Stimulated activated CD8-positive, alpha-beta memory T cell treated with anti-CD3 and anti-CD28 coated beads, Interleukin-4, amount 100 ng/mL, for 1 hour (primary cell): ENCODE measurements at places on chromosomes 5 and 9.

- DNase-seq: no peak
Observed at GRCh38 chr9:123373946-123374345, 17.9 kb downstream of the CRB2 start.

GRCh38 chr5:162068412-162068811 is 839 bp downstream of the GABRG2 start:
- no peak for DNase-seq

GRCh38 chr5:36689225-36689624 is 82.8 kb downstream of the SLC1A3 start:
- DNase-seq: no peak

- no peak for DNase-seq
Observed at GRCh38 chr9:111917980-111918379, 21.4 kb downstream of the UGCG start.

DNA sequence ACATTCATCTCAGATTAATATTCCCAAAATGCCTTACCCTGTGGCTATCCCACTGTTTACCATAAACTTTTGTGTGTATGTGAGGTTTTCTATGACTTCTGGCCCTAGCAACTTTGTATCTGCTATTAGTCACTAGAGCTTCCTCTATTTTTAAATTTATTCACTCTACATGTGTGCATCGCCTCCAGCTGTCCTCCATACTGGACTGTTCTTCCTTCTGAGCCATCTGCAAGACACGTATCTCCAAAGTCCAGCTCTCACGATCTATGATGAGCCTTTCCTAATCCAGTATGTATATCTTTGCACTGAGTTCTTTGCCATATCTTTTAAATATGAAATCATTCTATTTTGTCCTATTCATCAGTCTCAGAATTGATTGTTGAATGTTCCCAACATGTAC is 1.7 kb upstream of the GNG10 start:
- no peak for DNase-seq

GRCh38 chr5:112004867-112005622 is 248.1 kb upstream of the NREP start:
- no peak for DNase-seq

GRCh38 chr9:128551657-128552152 is 682 bp upstream of the SPTAN1 start:
- no peak for DNase-seq

DNA sequence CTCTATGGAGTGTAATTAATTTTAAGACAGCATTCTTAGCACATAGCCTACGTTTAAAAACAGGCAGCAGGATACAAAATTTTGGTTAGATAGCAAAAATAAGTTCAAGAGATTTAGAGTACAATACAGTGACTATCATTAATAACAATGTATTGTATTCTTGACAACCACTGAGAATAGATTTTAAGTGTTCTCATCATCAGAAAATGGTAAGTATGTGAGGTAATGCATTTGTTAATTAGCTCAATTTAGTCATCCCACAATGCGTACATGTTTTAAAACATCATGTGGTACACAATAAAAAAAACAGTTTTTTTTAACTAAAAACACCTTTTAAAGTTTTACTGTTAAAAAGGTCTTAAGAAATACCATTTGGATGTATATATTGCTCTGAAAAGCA is 94.2 kb downstream of the MUSK start:
- no peak for DNase-seq

GRCh38 chr9:92962303-92962649 is 15.0 kb downstream of the FGD3 start:
- DNase-seq: no peak

DNA sequence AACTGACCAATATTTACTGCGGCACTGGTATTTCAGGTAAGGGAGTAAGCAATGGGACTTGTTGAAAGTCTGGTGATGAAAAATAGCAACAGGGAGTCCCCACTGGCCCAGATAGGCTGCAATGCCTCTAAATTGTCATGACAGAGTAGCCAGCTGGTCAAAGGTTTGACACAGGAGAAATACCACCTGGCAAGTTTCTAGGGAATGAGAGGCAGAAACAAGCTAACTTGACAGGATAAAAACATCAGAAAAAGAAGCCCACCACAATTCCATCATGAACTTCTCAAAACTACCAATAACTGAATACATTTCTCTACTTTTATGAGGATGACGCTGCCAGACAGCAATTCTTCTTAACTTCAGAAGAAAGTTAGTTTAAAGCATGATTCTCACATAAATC is 99.8 kb downstream of the STRBP start:
- no peak for DNase-seq

DNA sequence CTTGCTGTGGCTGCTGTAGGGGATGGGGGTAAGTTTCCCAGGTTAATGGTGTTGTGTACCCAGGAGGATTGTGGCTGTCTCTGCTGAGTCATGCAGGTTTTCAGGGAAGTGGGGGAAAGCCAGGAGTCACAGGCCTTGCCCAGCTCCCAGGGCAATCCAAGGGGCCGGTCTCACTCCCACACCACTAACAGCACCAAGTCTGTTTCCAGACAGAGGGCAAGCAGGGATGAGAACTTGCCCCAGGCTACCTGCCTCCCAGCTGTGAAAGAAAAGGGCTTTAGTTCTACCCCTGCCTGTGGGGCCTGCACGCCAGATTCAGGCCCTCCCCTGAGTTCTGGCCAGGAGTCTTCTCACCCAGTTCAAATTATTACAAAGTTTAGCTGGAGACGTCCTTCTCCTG is 579.8 kb upstream of the ST8SIA4 start:
- DNase-seq: no peak

- DNase-seq: no peak
Observed at GRCh38 chr5:160556846-160557245, 135.2 kb downstream of the PTTG1 start.

GRCh38 chr9:35923927-35924763 is 14.9 kb downstream of the SPAAR start:
- no peak for DNase-seq

DNA sequence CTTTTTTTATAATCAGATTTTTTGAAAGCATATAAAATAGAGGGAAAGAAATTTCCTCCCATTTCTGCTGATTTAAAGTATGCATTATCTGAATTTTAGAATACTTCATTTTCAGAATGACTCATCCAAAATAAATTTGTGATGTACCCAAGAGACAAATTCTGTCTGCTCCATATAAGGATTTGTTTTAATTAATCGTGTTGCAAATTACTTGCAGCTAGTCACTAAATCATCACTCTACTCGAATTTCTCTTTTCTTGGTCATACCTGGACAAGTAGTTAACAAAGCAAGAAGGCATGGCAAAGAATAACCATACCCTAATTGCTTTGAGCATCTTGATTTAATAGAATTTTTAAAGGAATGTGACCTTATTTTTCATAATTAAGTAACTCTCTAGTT is 284.1 kb upstream of the GRAMD2B start:
- no peak for DNase-seq

GRCh38 chr5:140631831-140632365 is 1.1 kb downstream of the CD14 start:
- no peak for DNase-seq

DNA sequence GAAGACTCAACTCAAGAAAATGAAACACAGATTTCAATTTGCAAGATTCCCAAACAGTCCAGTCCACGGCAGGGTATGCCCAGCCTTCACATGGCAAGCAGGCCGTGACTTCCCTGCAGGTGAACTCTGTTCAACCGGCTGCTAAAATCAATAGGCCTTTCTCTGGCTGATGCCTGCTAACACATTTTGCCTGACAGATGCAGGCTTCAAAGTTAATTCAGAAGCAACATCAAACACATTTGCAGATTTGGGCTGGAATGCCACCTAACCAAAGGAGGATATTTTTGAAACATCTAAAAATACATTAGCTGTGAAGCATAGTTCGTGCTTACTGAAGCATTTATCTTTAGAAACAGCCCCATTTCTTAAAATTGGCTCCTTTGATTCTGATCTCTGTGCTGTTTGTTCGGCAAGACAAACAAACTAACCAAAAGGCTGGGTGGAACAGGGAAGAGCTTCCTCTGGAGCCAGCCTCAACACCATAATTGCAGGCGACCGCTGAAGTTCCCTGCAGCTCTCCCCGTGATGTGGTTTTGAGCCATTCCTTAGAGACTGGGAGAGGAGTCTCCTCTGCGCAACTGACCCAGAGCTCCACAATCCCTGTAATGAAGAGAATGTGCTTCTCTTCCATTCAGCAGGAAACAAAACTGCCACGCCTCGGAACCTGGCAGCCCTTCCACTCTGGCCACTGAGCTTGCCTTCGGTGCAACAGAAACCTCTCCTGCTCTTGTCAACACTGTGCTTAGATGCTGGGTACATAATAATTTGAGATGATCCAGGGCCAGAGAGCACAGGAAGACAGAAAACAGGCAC is 126.5 kb downstream of the MYO10 start:
- no peak for DNase-seq

GRCh38 chr9:129839324-129840023 is 4.2 kb downstream of the USP20 start:
- DNase-seq: no peak

DNA sequence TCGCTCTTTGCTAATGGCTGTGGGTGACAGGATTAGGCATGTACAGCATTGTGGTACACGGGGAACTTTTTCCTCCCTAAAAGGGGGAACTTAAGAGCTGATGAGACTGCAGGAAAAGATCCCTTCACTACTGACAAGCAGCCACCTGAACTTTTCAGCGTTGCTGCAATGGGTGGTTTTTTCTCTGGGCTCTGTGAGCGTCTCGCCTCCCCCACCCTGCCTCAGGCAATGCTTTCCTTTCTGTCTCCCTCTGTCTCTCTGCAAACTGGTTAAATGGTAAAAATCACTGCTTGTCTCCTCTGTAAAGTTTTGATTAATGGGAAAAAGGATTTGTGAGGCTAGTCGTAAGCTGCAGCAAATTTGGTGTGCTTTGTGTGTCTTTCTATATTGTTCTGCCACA is 20.3 kb downstream of the HSD17B3 start:
- DNase-seq: no peak

- no peak for DNase-seq
Observed at GRCh38 chr5:67133217-67133616, 63.4 kb downstream of the CD180 start.

- no peak for DNase-seq
Observed at GRCh38 chr5:73531356-73531755, 33.1 kb downstream of the BTF3 start.

- DNase-seq: no peak
Observed at GRCh38 chr5:135213466-135214239, 179.6 kb upstream of the PITX1 start.

GRCh38 chr5:71701407-71701806 is 17.7 kb upstream of the CARTPT start:
- no peak for DNase-seq

DNA sequence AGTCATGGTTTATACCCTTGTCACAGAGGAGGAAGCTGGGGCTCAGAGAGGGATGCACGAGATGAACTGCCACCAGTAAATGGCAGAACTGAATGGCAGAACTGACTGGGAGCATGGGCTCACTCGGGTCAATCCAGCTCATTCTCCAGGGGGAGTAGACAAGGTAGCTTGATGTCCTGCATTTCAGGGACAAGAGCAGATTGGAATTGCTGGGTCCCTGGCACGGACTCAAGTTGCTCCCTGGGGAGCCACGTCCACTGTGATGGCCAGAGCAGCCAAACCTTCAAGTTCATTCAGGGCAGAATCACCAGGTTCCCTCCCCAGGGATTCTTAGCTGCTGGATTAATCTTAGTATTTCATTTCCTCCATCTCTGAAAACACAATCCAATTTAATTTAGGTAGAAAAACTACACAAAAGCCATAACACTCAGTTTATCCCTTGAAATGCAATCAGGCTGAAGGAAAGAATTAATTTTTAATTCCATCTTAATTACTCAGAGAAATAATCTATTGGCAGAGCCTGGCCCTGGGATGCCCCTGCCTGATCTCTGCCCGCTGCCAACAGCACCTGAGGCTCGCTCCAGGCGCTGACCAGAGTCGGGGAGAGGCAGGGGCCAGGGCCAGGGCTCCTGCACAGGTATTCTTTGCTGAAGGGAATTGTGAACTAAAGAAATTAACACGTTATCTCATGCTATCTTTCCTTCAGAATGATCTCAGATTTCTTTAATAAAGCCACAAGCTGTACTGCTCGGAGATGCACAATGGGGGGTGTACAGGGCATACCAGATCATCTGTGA is 42.0 kb upstream of the UNC5A start:
- no peak for DNase-seq

DNA sequence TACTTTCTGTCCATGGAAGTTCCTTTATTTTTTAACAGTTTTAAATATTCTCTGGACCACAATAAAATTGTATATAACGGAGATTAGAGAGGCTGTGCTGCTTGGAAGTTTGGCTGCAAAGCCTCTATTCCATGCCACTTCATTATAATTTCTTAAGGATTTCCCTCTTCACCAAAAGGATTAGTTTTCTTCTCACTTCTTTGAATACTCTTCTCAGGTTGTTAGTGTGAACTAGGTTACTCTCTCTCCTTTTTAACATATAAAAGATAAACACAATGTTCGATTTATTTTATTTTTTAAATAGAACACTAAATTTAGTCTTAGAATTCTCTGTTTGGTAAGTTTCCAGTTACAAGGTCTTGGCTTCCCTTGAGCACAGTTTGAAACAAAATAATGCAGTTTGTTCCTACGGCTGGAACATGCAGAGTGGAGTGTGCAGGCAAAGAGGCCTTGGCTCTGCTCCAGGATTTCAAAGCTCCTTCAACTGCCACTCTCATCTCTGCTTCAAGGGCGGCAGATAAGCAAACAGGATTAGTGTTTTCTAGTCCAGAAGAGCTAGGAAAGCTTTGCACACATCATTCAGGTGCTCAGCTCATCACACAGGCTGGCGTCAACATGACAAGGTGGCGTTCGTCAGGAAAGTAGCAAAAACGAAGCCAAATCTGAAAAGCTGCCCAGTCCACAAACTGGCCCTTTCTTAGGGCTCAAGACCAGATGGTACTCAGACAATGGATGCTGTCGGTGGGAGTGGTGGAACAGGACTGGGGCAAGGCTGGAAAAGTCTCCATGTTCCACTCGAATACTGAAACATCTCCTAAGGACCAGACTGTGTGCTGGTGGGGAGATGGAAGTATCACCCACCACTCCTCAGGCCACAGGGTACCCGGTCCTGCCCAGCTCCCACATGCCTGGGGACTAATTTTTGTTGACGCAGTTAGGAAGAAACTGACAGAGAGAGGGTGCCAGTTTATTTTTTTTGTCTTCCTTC is 286.6 kb downstream of the CRB2 start:
- DNase-seq: no peak

DNA sequence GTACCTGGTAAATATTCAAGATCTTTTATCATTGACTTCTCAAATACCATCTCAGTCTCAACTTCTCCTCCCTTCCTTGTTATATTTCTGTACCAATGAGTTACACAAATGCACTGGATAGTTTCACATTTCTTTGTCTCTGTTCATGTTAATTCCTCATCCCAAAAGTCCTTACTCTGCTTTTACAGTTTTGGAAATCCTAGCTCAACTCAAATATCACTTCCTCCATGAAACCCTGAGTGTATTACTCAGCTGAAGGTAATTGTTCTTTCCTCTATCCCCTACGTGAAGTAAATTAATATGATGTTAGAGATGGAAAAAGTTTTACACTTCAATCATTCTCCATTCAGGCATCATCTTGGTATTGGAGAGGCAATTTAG is 241.5 kb downstream of the TLE4 start:
- DNase-seq: no peak

DNA sequence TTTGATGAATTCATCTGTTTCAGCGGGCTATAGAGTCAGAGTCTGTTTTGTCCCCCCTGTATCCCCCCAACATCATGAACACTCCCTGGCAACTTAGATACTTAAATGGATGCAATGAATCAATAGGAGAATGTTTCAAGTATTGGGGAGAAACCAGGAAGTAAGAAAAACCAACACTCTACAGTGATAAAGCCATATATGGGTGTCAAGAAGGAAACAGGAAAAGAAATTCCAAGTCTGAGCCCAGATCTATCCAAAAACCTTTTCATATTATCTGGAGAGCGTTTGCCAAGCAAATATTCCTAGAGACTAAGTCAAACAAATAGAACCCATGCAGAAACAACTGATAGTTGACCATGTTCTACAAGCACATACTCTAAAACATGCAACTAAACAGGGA is 2.3 kb upstream of the GNAQ start:
- DNase-seq: no peak
